ENCODE measurements at places on chromosomes 7 and 10.

- no peak for DNase-seq
Observed at GRCh38 chr10:123147635-123148413, at the start of gene HMX2. Gene HMX2 (plus strand): TSS chr10:123148136. CDS start chr10:123148379, 243 bp downstream.

- no peak for DNase-seq
Observed at GRCh38 chr7:117728890-117729624, 144.2 kb downstream of the CTTNBP2 start.

- no peak for DNase-seq
Observed at GRCh38 chr10:84159076-84159685, 14.4 kb upstream of the GPR15LG start.

- peak; percentile 32 for DNase-seq
Observed at GRCh38 chr10:7388602-7389001, 22.2 kb downstream of the SFMBT2 start.

DNA sequence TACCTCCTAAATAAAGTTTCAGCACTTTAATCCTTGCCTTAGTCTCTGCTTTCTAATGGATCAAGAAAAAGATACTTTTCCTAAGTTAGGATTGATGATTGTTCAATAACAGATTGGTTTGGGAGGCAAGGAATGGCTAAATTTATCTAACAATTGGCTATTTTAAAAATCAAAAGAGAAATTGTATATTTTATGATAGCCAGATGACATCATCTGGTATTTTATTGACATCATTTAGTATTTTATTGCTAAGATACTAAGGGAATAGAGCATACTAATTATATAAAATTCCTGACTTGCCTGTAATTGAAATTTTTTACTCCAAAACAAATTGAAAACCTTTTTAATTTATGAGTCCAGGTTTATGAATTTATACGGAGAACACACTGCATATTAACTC is 19.3 kb upstream of the FAM13C start:
- DNase-seq, result no peak
